NCI-H524 treated with DMSO at 0.1 percent for 48 hours (cell line): ENCODE measurements at places on chromosomes 1 and 21.

GRCh38 chr1:157773493-157774350 is 3.2 kb downstream of the FCRL2 start:
- no peak for DNase-seq

DNA sequence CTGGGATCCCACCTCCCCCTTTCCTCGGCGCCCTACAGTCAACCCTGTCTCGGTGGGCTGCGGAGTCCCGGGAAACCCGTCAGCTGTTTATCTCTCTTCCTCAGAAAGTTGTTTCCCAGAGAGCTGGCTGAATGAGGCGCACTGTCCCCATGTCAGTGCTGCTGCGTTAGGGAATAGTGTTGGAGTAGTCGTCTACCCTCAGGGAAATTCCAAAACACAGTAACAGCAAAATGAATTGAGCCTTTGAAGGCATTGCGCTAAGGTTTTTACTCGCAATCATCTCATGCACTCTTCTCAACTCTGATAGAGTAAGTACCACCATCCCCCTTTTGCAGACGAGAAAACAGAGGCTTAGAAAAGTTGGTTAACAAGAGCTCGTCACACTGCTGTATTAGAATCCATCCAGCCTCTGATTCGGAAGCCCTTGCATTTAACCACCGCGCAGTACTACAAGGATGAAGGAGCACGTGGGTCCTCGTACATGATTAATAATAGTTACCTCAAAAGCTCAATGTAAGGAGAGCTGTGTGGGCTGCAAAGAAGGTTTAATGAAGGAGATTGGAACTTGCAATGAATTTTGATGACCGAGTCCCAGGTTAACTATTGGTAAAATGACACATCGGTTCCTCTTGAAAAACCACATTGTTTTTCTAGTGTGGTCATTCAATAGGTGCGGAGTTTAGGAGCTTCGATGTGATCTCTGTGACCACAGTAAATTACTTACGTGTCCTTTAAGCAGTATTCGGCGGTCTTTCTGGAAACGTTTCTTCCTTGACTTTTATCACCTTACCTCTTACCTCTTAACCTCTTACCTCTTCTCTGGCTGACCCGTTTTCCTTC is 788 bp upstream of the EDEM3 start:
- no peak for DNase-seq

GRCh38 chr1:156812293-156812990 is 4.2 kb downstream of the SH2D2A start:
- DNase-seq: no peak

- DNase-seq: no peak
Measured at GRCh38 chr1:44860891-44861425, 17.9 kb upstream of the PTCH2 start.

DNA sequence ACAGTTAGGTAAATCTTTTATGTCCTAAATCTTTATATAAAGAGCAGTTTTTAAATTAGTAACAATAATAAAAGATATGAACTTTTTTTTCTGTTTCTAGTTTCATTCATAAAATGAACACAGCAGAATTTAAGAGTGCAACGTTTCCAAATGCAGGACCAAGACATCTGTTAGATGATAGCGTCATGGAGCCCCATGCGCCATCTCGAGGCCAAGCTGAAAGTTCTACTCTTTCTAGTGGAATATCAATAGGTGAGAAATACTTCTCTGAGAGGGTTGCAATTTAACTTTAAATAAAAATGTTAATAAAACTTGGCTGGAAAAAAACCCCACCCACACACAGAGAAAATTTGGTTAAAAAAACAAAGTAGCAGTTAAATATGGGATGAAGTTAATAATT is 15.0 kb upstream of the ANGPTL1 start:
- no peak for DNase-seq

GRCh38 chr1:233045588-233045987 is 95.2 kb downstream of the NTPCR start:
- DNase-seq: no peak

DNA sequence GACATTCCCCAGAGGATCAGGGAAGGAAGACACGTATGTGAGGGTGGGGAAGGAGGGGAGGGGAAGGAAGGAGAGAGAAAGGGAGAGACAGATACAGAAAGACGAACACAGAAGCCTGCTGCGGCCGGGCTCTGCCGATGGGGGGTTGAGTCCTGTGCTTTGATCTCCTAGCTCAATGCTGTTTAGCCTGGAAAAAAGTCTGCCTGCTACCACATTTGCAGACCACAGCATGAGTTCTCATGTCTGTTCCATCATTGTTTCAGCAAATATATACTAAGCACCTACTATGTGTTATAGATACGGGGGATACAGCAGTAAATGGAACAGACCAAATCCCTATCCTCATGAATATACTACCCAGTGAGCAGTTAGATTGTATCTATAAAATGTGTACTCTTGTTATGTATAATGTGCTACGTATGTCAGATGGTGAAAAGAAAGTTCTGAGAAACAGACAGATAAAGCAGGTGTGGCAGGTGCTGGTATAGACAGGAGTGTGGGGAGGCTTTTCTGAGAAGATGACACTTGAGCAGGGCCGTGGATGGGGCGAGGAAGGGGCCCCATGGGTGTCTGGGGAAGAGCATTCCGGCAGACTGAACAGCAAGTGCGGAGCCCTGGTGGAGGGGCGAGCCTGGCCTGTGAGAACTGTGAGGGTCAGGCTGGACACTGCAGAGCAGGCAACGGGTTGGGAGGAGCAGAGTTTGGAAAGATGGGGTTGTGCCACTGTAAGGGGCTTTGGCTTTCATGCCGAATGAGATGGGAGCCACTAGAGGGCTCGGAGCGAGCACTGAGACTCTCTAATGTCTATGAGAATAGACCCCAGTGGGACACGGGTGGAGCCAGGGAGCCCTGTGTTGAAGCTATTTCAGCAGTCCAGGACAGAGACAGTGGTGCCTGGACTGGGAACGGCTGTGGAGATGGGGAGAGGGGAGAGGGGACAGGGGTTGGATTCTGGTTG is 34.1 kb downstream of the KIAA1614 start:
- no peak for DNase-seq

DNA sequence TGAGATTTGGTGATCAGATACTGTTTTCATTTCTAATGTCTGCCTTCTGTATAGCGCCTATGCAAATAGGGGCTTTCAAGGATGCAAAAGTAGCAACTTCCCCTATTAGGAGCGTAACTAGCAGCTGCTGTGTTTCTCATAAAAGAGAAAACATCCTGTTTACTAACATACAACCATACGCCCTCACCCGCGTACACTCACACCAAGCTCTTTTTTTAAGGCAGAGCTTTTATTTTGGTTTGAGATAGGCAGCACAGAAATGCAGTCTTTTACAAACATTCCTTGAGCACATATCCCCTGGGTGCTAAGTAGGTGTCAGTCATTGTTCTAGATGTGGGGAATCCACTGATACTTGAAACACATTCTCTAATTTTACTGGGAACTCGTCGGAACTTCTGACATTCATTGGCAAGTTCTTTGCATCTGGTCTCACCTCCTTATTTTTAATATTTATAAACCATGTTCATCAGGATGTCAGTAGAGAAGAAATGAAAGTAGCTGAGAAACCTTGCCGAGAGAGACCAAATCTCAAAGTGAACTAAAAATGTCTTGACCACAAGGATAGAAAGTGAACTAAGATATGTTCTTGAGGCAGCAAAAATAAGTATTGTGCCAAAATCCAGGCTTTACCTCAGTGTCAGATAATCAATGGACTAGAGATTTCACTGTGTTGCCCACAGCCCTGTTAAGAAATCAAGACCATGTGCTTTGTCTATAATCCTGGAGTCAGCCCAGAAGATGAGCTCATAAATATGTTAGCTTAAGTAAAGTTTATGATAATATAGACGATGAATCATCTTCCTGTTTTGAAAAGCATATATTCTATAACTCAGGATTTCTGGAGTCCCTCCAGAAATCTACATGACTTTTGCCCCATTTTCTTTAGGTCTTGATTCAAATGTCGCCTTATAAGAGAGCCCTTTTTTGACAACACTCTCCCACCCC is 350.9 kb downstream of the ST6GALNAC3 start:
- DNase-seq: no peak

- no peak for DNase-seq
Measured at GRCh38 chr1:3683197-3683596, 30.9 kb downstream of the TP73 start.

GRCh38 chr1:213251972-213252371 is 200.9 kb downstream of the RPS6KC1 start:
- no peak for DNase-seq

DNA sequence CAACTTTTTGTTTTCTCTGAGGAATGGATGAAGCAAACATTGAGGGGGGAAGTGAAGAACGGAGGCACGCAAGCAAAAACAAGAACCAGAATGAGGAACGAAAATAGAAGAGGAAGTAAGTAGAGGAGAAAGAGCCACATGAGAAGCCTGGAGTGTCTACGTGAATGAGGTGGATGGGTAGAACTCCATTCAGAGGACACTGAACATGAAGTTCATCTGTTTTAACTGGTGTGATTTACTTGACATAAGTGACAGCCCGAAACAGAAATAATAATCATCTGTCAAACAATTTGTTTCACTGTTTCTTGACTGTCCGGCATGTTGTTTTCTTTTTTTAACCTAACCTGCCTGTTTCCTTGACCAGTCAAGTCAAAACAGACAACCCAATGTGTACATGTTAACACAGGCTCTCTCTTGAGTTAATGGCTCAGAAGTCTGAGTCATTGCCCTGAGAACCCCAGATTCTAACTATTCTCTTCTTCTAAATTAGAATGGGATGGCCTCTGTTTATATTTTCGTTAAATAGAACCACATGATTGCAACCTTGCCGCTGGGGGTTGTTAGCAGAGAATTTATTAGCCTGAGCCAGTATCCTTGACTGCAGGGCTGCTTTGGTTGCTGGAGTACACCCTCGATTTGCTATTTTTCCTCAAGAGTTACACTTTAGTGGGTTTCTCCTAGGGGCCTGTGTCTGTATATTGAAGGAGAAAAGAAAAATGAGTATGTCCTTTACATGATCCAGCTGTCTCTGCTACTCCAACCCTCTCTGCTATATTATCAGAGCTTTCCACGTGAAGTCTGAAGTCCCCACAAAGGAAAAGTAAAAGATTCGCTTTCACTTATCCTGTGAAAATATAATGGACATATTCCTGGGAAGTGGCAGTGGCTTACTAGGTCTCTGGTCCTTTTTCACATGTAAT is 151.7 kb downstream of the ZC3H11B start:
- no peak for DNase-seq
